ENCODE measurements at places on chromosomes 1 and 21. TPM values are rescaled to one million over a fixed set of nuclear protein-coding genes. Genes with fewer than 3 reads are reported as not detected.

The KCNT2 gene
- not detected for total RNA-seq

The SIK1 gene
- total RNA-seq, result 9.8 TPM

The NBPF6 gene
- not detected for total RNA-seq

The MATN1 gene
- total RNA-seq, result not detected

Data from airway epithelial cell (primary cell).